Astrocyte (in vitro differentiated cells and primary cell): ENCODE measurements at places on chromosomes 1 and 21. TPM values are rescaled to one million over a fixed set of nuclear protein-coding genes. Genes with fewer than 3 reads are reported as not detected.

GRCh38 chr1:156146020-156146768 lies 7.2 kb upstream of the SEMA4A start:
- DNase-seq: peak; percentile 91

OPRD1 gene
- total RNA-seq: 0.79 and 1.2 TPM in 2 replicates

DNA sequence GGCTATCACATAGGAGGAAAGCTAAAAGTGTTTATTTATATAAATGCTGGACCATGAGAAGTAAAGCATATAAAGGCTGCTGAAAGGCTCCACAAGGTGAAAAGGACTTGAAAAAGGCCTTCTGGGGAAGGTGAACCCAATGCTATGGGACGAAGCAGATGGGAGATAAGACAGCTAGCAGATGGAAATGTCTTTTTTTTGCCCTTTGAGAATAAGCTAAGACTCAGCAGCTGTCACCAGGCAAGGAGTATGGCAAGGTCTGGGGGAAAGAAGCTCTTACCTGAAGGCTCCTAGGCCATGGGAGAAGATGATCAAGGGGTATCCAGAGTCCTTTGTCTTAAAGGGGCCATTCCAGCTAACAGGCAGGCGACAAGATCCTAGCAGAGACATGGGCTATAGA lies 9.9 kb downstream of the PAFAH2 start:
- DNase-seq: no peak

- no peak for DNase-seq
Observed at GRCh38 chr1:201778279-201779065, 50.5 kb upstream of the IPO9 start.

DNA sequence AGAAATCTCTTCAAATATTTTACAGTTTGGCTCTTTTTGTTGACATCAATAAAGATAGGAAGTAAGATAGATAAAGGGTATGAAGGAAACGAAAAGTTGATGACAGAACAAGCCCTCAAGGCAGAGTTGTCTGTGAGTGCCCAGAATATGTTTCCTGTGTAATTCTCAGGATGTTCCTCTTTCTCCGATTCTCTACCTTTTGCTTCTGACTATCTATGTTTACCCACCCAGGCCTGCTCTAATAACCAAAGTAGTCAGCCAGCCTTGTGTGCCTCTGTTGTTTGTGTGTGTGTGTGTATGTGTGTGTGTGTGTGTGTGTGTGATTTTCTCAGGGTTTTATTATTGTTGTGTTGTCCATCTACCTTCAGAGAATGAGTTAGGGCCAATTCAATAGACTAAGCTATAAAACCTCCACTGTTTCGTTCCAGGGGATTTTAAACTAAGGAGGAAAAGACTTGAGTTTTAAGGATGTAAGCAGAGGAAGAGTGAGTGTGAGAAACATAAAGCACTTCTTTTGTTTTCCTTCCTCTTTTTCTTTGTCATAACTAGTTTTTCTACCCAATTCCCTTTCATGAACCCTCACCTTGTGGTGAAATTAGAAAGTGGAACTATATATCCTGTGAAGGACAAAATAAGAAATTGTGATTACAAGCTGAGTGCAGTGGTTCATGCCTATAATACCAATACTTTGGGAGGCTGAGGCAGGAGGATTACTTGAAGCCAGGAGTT lies 627.4 kb upstream of the NR5A2 start:
- DNase-seq: no peak

DNA sequence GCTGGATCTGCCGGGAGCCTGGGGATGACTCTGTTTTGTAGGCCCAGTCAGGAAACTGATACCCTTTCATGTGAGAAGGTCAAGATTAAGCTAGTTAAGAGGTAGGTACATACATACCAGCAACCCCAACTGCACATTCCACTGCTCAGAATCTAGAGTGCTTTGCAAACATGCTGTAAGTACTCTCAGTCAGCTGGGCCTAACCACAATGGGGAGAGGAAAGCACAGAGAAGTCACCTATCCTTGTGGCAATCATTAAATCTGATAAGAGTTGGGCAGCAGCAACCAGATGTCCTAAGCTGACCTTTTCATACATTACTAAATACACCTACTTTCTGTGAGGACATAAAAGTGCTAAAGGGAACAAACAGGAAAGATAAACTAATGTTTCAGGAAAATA lies 2.5 kb downstream of the ETV3 start:
- no peak for DNase-seq

DNA sequence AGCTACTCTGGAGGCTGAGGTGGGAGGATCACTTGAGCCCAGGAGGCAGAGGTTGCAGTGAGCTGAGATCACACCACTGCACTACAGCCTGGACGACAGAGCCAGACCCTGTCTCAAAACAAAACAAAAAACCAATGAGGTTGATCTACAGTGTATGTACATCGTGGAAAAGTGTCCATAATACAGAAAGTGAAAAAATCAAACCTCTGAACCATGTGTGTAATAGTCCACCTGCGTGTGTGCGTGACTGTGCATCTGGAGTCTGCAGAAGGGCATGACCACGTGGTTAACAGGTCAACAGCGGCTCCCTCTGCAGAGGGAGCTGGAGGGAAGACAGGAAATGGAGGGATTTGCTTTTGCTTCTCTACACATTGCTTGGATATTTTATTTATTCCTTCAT lies 32.4 kb upstream of the ENO1 start:
- peak; percentile 33 for DNase-seq

CLCA1 gene
- not detected in 2 replicates for total RNA-seq

DNA sequence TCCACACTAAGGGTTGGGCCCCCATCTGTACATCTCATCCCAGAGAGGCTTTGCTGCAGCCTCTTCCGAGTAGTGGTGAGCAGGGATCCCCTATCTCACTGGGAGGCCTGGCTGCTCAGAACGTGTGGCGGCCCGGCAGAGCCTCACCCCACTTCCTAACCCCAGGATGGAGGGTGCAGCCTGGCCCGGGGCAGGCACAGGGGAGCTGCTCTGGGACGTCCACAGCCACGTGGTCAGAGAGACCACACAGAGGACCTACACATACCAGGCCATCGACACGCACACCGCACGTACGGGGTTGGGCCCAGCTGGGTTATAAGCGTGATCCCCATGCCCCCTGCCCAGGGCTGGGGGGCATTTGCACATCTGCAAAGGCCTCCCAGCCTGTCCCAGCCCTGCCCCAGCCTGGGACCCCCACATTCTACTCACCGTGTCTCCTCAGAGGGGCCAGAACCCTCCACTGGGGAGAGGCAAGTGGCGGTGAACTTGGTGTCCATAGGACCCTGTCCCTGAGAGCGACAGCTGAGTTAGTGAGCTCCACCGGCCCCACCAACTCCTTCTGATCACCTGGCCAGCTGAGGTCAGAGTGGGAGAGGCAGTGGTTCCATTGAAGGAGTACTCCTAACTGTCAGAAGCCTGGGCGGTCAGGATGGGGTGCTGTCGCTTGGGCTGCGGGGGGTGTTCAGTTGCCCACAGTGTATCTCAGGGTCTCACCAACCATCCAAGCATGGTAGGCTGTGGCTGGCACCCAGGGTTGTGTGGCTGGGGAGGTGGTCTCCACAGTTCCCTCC lies 41.2 kb downstream of the TRIM11 start:
- no peak for DNase-seq

- DNase-seq: no peak
Observed at GRCh38 chr1:181149326-181150125, 61.0 kb downstream of the IER5 start.

- DNase-seq: peak; percentile 54
Observed at GRCh38 chr1:22704440-22705067, 6.1 kb upstream of the EPHB2 start.

PROK1 gene
- total RNA-seq: not detected in 2 replicates

DAB1 gene
- total RNA-seq: 0.91 and 1.6 TPM in 2 replicates

GRCh38 chr1:10721381-10722321 lies 74.8 kb downstream of the CASZ1 start:
- DNase-seq: no peak

DNA sequence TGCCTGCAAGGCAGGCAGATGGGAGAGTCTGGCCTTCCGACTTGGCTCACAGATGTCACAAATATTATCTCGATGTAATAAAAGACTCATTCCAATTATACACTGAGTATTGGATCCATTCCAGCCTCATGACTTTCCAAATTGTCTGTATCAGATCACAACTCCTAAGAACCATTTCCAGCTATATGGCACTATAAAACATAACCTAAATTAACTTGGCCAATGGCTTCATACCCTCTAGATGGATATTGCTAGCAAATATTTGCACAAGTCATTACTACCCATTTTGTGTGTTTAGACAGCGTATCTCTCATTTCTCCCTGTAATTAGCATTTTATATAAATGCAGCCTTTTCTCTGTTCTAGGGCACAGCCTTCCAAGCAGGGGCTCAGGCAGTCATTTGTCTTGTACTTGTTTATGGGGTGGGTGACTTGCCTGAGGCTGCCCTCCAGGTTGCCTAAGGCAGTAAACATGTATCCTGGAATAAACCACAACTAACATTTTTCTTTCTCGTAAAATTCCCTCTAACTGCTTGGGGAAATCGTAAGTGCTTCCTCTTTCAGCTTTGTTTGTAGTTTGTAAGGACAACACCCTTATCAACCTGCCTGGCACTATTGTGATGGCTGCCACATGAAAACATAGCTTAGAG lies 70.6 kb upstream of the KCNJ6 start:
- no peak for DNase-seq

- DNase-seq: no peak
Observed at GRCh38 chr1:228440761-228441500, 24.3 kb upstream of the TRIM17 start.

GRCh38 chr1:3350506-3351261 lies 103.8 kb upstream of the ARHGEF16 start:
- DNase-seq: no peak

GCSAML gene
- total RNA-seq: 0.14 TPM in 1 of 2 replicates, not detected in the other

GRCh38 chr1:90236493-90236892 lies 241.6 kb downstream of the ZNF326 start:
- no peak for DNase-seq

DNA sequence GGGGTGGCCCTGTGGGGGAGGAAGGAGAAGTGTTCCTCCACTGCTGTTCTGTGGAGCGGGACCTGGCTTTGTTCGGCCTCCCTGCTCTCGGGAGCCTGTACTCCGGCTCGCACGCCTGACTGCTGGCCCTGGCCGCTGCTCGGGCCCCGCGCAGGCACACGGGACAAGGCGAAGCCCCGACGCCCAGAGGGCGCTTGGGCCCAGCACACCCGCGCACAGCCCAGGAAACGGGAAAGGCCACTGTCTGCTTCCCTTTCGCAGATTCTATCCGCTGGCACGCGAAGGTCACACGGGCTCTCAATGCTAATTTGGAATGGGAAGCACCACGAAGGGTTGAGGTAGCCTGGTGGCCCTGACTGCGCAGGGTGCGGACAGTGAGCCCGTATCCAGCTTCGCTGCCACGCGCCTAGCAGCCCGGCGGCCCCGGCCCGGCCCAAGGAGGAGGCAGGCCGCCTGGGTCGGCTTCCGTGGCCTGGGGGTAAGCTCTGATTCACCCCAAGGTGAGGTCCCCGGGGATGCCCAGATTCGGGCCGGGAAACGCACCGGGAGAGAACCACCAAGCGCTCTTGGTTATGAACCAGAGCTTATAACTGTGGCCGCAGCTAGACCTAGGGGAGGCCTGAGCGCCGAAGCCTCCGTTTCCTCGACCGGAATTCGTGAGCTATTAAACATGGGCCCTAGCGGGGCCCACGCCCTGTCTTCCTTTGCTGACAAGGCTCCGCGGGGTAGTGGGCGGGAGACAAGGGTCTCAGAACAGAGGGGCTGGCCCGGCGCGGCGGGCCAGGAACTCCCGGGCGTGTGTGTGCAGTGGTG lies 19.7 kb upstream of the TBX15 start:
- no peak for DNase-seq

PGBD5 gene
- total RNA-seq: 14.7 and 22.4 TPM in 2 replicates

GPR52 gene
- 0.55 and 1.1 TPM in 2 replicates for total RNA-seq

KLHDC7A gene
- 0.14 and 0.17 TPM in 2 replicates for total RNA-seq

GRCh38 chr1:98210064-98210463 lies 289.2 kb upstream of the DPYD start:
- peak; percentile 99 for DNase-seq

DNA sequence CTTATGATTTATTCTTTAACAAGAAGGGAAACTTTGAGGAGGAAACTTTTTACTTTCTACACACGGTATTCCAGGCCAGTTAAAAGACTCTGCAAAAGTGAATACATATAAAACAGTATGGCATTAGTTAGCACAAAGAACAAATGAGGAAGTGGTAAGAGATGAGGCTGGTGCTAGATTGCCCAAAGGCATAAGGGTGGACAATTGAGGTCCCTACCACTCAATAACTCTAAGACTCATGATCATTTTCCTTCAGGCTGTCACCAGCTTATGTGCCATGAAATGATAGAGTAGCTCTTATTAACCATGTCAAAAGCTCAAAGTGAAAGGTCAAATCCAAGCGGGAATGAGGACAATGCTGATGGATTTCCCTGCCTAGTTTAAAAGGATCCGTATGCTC lies 124.5 kb downstream of the TBX15 start:
- no peak for DNase-seq
